ENCODE measurements at places on chromosomes 1 and 21.

DNA sequence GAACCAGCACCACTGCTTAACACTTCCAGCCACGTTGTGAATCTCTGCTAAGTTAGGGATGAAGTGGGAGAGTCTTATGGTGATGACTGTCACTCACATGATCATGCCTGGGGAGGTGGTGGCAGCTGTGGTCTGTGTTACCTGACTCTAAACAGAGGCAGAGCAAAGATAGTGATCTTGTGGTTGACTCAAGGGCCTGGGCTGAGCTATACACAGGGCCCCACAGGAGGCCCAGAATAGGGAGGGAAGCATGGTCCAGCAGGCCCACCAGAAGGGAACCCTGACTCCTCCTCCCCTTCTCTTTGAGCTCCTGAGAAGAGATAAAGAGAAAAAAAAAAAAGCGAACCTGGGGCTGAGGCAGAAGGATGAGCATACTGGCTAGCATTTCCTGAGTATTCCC is 55.0 kb downstream of the PLXNA2 start:
- no peak for DNase-seq

DNA sequence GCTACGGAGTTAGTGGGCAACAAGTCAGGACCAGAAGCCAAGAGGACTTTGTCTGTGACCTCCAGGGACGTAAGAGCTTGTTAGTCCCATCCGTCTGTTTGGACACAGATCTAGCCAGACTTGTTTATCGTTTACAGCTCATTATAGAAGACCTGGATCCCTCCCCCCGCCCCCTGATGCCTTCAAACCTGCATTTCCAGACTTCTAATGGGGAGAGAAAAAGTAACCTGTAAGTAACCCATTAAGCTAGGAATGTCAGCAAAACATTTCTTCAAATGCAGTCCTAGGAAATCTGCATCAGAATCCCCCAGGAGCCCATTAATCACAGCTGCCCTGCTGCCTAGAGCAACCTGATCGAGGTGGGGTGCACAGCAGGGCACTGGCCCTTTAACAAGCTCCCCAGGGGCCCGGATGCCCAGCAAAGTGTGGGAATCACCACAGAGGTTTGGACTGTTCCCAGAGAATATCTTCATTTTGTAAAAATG is 1.4 kb upstream of the MAD2L2 start:
- no peak for DNase-seq

GRCh38 chr1:112436384-112437156 is 40.6 kb downstream of the CTTNBP2NL start:
- no peak for DNase-seq

DNA sequence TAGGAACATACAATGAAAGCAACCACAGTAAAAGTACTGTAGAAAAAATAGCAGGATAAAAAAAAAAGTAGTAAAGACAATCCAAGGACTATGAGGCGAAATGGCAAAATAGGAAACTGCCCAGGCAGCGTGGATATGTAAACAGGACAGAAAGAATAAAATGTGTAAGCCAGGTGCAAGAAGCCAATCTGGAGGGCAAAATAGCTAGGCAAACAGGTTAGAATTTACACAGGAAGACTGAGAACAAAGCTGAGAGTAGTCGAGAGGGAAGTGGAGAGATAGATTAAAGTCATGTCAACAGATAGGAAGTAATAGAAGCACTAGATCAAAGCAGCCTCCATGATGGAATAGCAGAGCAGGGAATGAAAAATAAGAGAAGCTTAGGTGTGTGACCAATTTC is 124.2 kb upstream of the B3GALT2 start:
- DNase-seq: no peak

- no peak for DNase-seq
Measured at GRCh38 chr1:94481473-94481933, 60.1 kb downstream of the F3 start.

- DNase-seq: peak; percentile 44
Measured at GRCh38 chr1:19504796-19505692, 19.7 kb upstream of the CAPZB start.

GRCh38 chr1:108512239-108513043 is 47.5 kb upstream of the EEIG2 start:
- DNase-seq: no peak

DNA sequence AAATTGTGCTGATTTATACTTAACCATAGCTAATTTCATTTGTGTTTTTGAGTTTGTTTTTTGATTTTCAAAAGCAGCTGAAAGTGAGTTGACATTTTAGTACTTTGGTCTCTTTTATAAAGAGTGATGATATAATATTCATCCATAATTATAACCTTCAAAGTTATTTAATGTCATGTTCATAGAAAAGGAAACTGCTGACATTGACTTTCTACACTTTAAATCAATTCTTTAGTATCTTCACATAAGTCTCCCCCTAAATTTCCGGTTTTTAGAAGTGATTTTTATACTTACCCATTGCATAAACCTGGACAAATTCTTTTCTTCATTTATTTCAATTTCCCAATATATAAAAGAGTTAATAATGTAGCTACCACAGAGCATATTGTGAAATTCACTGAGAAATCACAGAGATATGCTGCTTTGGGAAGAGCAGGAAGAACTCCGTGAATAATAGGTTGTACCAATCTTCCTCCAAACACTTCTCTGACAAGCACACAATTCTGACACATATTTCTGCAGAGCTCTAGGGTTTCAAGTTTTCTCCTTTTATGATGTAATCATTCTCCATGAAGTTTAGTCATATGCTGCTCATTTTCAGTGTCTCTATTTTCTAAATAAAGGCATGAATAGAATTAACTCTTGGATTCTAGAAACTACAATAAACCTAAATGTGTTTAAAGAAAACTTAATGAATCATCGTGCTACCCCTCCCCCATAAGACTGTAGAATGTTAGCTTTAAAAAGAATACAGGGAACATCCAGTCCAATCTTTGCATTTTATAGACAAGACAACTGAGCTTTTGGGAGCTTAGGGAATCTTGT is 25.6 kb upstream of the CDC42BPA start:
- no peak for DNase-seq

GRCh38 chr21:44940116-44940631 is 345 bp downstream of the SLX9 start:
- no peak for DNase-seq

DNA sequence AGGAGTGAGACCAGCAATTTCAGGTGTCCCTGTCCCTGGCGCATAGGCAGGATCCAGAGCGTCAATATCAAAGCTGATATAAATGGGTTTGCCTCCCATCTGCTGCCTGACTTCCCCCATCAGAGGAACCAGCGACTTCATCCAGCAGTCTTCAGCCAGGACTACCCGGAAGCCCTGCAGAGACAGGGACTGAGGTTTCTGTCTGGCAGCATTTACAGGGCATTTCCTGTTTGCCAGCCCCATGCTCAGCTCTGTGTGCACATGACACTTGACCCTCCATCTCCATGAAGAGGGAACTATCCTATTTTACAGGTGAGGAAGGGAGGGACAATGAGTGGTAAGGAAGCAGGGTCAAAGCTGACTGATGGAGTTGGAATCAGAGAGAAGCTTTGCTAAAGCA is 7.2 kb downstream of the AGMAT start:
- DNase-seq: no peak

GRCh38 chr21:34192646-34193285 is 119.4 kb downstream of the MRPS6 start:
- DNase-seq: no peak

DNA sequence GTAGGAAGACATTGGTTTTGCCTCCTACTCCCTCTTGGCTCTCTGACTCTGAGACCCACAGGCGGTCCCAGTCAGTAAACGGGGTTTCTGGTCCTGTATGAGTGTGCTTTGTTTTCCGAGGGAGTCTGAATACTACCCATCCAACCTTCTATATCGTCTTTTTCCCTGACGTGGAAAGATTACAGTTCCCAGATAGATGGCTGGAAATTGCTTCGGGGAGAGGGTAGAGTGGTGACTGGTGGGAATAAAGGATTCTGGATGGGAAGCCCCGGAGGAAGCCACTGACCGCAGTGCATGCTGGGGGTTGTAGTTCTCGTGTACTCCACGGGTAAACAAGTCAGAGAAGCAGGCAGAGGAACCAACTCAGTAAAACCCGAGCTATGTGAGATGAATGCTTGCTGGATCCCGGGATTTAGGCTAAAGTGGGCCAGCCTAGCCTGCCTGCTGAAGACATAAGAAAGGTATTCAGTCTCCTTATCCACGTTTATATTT is 66.2 kb upstream of the IRF2BP2 start:
- DNase-seq: peak; percentile 80

DNA sequence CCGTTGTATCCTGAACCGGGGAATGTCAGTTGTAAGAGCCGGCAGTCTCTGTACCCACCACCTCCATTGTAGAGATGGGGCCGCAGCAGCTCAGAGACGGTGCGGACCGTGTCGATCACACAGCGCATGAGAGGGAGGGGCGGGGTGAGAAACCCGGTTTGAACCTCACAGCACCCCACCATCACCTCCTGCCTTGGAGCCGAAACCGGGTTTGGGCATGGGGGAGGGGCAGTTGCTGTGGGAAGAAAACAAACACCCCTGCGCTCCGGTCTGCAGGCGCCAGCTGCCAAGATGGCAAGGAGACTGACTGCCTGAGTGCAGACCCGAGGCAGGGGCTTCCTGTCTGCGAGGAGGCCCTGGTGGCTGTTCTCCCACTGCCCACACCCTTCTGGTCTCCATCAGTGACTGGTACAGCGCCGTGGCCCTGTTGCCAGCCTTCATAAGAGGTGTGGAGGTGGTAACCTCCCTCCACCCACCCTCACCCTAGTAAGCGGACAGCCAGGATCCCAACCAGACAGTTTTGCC is 69.2 kb upstream of the SSBP3 start:
- DNase-seq: no peak

GRCh38 chr1:220335668-220336067 is 63.4 kb upstream of the RAB3GAP2 start:
- DNase-seq: no peak

All from heart right ventricle (tissue), 16 donors.